ENCODE measurements at places on chromosomes 5 and 9.

GRCh38 chr9:136342181-136343120 lies 15.1 kb downstream of the GPSM1 start:
- DNase-seq, result peak; percentile 48

DNA sequence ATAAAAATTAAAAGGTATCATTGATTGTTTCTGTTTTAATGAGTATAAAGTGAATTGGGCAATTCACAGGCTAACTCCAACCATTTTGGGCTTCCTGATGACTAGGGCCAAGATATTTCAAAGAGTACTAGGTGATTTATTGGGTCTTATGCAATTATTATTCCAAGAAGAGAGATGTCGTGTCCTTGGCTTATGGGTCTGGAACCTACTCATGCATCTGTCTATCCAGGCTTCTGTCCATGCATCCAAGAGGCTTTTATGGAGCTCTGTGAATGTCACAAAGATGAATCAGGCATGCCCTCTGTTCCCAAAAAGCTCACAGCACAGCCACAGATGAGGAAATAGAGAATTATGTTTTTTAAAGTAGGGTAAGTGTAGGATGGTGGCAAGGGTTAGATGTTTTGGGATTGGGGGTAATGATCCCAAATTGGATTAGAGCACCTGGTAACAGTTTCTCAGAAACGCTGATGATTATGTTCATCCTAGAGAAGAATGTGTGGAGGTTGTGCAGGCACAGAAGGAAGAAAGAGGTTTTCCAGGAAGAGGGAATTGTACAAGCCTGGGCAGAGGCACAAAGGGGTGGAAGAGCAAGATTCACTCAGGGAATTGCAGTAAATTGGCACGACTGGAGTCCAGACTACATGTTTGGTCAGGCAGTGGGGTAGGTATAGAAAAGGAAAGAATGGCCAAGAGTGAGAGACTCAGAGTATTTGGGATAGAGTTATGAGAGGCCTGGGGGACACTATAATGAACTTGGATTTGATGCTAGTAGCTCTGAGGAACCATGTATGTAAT lies 83.0 kb upstream of the TNC start:
- no peak for DNase-seq

- no peak for DNase-seq
Measured at GRCh38 chr5:100856462-100856861, 46.6 kb downstream of the ST8SIA4 start.

DNA sequence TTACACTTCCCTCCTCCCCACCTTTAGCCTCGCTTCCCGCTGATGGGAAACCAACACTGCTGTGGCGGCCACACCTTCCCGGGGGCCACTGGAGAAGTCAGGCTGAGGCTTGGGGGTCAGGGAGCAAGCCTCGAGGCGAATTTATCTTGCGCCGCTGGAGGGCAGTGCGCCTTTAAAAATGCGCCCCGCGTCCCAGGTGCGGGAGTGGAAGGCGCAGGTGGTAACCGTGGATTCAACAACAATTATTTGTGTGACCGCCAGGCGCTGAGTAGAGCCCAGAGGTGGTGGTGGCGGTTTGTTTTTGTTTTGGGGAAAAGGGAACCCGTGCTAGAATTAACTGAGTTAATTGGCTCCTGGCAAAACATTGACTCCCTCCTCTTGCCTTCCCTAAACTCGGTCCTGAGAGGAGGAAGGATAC lies 1.1 kb downstream of the CFAP77 start:
- DNase-seq, result peak; percentile 61

DNA sequence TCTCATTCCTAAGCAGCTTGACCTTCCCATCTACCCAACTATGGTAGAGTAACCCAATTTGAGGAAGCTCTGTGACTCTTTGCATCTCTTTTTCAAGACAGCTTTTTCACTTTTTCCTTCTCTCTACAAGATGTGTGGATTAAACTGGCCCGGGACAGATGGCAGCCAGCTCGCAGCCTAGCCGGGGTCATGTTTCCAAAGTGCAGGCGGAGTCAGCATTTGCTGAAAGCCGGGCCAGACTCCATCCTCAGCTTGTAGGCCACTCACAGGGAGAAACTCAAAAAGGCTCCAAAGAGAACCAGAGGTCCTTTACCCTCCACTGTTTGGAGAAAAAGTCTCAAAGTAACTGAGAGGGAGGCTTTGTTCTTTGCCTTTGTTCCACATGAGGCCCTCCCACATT lies 286.8 kb upstream of the PANK3 start:
- no peak for DNase-seq
